Left cardiac atrium (tissue), 4 donors: ENCODE measurements at places on chromosomes 1 and 21. TPM values are rescaled to one million over a fixed set of nuclear protein-coding genes. Genes with fewer than 3 reads are reported as not detected.

- no peak for DNase-seq
Observed at GRCh38 chr21:33127868-33128242, 57.9 kb downstream of the OLIG1 start.

DNA sequence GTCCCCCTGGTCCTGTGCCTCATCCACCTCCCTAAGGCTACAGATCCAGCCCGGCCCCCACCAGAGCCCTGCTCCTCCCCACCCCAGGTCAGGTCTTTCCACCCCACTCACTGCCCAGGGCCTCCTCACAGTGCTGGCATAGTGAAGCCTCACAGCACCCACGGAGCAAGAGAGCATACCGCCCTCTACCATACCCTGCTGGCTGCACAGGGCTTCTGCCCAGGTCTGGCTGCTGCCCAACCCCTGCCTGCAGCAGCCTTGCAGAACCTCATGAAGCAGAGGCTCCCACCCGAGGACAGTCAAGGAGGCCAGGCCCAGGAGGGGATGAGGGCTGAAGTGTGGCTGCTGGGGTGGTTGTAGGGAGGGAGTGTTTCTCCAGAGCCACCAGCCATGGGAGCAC, 19.7 kb upstream of the ARF1 start:
- no peak for DNase-seq

GRCh38 chr1:68799096-68799495, 302.2 kb upstream of the DEPDC1 start:
- no peak for DNase-seq

The SFN gene
- total RNA-seq: 0.18 TPM

The C1orf87 gene
- not detected for total RNA-seq
